ENCODE measurements at places on chromosomes 6 and 20.

- no peak for DNase-seq
These were observed 42.8 kb upstream of the AHI1 start for GRCh38 chr6:135540207-135540840.

DNA sequence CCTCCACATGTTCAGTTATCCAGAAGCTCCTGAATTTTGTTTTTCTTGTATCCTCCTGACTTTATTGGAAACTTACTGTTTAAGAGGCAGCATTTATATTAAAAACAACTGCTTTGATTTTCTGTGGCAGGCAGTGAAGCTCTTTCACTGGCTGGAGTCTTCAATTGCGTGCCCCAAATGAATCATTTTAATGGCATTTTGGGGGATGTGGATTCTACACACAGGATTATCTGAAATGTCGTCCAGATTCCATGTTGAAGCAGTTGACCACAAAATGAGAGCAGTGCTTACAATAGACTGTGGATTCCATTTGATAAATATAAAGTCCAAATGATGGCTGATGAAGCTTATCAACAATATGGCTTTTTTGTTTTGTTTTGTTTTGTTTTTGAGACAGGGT is 41.0 kb upstream of the HIVEP1 start:
- no peak for DNase-seq

DNA sequence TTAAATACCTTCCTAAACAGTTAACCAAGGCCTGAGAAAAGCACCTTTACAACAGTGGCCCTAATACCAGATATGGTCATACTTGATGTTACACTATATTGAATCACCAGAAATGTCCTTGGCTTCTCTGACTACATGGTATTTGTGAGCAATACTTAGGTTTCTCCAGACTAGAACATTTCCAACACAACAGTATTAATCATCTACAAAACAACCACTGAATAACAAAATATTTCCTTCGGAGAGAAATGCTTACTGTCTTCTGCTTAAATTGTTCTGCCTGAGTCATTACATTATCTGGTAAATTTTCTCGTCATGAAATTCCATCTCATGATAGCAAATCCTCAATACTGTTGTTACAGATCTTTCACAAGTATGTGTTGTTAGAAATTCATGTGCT is 252.9 kb upstream of the RUNX2 start:
- no peak for DNase-seq

DNA sequence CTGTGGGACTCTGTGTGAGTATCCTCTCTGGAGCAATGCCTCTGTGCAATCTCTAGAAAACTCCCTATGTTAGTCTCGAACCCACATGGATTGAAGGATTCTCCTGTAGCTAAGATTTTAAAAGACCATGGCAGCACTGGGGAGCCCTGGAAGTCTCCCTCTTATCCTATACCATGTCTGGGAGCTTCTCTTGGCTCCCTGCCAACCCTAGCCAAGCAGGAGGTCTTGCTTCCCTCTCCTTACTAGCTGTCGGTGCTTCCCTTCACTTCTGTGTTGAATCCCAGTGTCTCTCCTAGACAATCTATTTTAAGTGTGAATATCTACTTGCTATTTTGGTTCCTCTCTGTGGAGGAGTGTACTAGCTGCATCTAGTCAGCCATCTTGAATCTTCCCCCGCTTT is 118.8 kb upstream of the NRN1 start:
- DNase-seq: no peak

GRCh38 chr6:142740449-142740848 is 204.5 kb downstream of the HIVEP2 start:
- DNase-seq: no peak

DNA sequence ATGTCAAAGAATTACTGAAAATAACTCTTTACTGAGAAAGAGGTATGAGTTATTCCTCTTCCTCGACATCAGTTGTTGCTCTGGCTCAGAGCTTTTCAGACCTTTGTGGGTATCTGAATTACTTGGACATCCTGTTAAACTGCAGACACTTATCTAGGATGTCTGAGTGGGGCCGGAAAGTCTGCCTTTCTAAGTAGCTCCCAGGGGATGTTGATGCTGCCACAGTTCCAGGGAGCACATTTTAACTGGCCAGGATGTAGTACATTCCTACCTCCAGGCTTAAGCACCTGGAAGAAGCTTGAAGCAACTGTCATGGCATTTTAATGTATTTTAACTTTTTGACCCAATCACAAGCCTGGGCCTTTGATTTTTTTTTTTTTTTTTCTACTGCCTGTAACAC is 265.8 kb upstream of the PLCB4 start:
- peak; percentile 49 for DNase-seq

DNA sequence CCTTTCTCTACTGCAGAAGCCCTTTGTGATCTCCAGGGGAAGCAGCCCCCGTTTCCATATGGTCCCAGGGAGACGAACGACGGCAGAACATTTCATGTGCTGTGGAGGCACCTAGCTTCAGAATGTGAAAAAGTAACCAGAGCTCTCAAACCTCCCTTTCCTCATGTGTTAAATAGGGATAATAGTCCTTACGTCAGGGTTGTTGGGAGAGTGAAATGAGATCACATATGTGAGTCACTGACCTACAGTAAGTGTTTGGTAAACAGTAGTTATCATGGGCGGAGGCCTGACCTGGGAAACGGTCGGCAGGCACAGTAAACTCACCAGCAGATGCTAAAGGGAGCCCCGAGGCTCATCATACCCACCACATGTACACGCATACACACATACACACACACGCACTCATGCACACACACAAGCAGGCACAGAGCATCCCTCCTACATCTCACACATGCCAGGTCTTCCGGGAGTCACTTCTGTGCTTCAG is 89.7 kb downstream of the LY86 start:
- DNase-seq: peak; percentile 52

GRCh38 chr6:21116736-21117135 is 476.8 kb upstream of the SOX4 start:
- DNase-seq: no peak

DNA sequence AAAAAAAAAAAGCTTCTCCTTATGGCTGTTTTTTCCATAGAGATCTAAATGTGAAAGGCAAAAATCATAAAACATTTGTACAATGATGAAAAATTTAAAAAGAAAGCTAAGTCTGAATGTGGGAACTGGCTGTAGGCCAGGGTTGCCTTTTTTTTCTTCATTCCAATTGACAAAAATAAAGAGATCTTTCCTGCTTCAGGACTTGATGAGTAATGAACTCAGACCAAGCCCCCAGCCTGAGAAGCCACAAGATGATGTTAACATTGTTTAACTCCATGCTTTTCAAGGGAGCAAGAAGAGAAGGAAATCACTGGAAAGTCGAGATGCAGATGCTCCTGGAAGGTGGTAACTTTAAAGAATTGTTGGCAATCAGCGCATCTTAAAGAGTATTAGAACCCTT is 41.4 kb downstream of the TRMT6 start:
- peak; percentile 36 for DNase-seq

DNA sequence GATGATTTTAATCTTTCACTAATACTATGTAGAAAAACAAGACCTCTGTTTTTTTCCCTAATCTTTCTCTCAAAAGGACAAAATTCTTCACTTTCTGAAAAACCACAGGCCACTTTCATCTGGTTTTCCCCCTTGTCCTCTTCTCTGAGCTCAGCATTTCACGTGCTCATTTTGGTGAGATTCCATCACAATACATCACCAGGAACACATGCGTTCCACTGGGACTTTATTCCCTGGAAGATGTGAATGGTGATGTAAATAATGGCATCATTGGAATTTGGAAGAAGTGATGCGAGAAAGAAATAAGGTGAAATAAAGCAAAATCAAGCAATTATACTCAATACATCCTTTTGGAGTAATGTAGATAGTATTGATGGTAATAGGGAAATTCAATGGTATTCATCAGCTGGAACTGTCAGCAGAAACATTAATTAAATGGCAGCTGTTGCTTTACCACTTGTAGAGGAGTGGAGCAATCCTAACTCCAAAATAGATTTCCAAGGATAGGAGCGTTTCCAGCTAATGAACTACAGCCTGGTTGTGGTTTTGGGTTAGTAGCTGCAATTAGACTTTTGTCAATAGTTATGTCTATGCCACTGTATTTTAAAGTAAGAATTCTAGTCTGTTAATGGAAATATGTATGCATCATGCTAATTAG is 11.5 kb downstream of the FILIP1 start:
- no peak for DNase-seq

DNA sequence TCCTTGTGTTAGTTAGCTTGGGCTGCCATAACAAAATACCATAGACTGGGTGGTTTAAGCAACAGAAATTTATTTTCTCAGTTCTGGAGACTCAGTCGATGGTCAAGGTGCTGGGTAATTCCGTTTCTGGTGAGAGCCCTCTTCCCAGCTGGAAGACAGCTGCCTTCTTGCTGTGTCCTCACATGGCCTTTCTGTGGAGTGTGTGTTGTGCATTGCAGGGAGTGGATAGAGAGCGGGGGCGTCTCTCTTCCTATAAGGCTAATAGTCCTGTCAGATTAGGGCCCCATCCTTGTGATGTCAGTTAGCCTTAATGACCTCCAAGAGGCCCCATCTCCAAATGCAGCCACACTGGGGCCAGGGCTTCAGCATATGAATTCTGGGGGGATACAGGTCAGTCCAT is 19.2 kb downstream of the CHMP4B start:
- DNase-seq: peak; percentile 31

DNA sequence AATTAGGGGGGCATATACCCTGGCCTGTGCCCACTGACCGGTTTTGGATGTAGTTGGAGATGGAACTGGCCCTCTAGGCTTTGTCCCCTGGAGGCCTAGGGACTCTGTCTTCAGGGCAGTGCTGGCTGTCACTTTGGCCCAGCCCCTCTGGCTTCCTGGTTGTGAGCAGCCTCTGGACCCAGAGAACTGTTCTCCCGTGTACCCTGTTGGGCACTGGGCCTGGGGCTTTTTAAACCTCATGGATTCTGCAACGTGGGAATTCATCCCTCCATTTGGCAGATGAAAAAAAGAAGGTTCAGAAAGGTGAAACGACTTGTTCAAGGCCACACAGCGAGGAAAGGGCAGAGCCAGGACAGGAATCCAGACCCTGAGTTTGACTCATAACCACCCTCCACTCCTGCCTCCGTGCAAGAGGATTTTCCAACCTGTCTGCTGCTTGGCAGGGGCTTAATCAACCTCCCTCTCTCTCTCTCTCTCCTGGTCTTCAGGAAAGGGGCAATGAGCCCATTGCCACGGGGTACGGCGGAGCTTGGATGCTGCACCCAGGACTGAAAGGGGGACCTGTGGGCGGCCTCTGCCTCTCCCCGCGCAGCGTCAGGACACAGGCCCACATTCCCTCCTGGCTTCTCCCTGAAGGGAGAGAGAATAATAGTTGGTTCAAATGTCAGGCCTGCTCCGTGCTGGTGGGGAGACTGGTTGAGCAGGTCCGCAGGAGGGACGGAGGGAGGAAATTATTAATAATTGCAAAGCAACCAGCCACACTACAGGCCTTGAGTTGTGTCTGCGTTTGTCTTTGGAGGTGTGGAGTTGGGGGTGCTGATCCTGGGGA is 56.0 kb downstream of the CEBPB start:
- no peak for DNase-seq

GRCh38 chr6:126015863-126016262 is 29.5 kb downstream of the TRMT11 start:
- DNase-seq: no peak

DNA sequence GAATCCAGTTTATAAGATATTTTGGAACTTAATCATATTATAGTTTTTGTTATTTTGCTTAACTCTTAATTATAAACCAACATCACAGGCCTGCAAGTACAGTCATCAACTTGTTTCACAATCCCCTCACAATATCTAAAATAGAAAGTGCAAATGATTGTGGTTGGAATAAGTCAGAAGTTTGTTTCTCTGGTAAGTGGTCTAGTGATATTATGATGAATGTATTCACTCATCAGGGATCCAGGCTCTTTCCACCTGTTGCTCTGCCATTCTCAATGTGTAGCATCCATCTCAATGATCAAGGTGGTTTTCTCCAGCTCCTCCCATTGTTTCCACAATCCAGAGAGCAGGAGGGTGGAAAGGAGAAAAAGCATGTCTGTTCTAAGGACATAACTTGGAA is 54.2 kb downstream of the OPN5 start:
- DNase-seq: no peak

DNA sequence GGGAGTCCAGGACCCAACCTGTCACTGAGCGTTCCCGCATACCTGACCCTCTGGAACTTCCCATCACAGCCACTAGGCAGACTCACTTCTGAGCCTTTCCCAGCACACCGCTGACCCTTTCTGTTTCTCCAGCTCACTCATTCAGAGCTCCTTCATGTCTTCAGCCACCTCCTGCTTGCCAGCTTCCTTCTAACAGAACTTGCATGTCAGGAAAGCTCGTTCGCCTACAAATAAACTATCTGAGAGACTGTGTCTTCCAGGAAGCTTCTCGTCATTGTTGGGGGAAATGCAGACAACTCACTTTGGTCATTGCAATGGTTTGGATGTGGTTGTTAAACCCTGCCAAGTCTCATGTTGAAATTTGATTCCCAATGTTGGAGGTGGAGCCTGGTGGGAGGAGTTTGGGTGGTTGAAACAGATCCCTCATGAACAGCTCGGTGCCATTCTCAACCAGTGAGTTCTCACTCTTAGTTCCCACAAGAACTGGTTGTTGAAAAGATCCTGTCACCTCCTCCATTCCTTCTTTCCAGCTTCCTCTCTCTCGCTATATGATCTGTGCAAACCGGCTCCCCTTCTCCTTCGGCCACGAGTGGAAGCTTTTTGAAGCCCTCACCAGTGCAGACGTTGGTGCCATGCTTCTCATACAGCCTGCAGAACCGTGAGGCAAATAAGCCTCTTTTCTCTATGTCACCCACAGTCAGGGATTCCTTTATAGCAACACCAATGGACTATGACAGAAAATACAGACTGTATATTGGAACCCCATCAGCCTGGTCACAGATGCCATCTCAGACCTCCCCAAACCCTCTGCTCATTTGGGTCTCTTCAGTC is 1.4 kb upstream of the MUC21 start:
- no peak for DNase-seq

DNA sequence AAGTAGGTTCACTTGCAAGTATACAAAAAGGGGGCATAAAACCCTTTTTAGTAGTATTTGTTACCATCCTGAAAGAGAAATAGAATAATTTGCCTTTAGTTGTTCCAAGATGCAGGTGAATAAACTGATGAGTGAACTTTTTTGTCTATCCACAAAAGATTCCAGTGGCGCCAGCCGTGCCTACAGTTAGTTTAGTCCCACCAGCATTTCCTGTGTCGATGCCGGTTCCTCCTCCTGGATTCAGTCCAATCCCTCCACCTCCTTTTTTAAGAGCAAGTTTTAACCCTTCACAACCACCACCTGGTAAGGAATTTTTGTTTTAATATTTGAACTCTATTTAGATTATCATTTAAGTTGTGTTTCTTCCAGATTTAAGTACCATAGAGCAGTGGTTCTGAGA is 90.9 kb downstream of the SCAF8 start:
- no peak for DNase-seq

GRCh38 chr6:131765804-131766135 is 42.0 kb upstream of the ENPP1 start:
- DNase-seq: no peak

DNA sequence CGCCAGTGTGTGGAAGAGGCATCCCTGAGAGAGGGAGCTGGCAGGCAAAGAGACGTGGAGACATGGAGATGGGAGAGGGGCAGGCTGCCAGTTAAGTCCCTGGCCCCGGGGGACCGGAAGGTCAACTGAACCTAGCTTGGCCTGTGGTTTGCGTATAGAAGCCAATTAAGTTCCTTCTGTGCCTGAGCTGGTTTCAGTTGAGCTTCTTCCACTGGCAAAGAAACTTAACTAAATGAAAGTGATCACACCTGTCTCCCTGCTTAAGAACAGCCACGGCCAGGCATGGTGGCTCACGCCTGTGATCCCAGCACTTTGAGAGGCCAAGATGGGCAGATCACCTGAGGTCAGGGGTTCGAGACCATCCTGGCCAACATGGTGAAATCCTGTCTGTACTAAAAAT is 26.7 kb upstream of the NNAT start:
- no peak for DNase-seq

- no peak for DNase-seq
These were observed 207.1 kb downstream of the ERMARD start for GRCh38 chr6:169958510-169958909.

- DNase-seq: no peak
These were observed 217.1 kb downstream of the SMOC2 start for GRCh38 chr6:168658059-168658458.

Data from NCI-H2171 treated with DMSO at 0.1 percent for 48 hours (cell line).